ENCODE measurements at places on chromosomes 2 and 18.

DNA sequence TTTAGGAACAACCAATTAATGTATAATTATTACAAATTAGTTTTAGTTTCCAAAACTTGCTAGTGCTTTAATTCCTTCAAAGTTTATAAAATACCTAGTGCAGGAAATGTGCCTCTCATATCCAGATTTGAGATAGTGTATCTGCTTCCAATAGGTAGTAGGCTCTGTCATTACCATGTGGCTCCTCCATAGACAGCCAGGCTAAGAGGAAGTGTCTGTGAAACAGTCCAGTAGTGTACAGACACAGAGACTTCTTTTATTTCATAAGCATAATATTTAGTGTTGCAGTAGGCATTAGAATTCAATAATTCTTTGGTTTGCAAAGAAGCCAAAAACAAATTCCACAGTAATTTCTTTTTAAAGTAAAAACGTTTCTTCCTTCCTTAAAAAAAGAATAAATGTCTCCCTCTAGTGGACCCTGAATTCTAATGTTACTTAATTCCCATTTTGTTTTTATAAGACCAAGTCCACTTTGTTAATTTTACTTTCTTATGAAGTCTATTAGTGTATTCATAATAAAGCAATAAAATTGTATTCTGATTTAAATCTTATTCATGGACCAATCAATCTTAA lies 101.2 kb downstream of the NEB start:
- DNase-seq: no peak

DNA sequence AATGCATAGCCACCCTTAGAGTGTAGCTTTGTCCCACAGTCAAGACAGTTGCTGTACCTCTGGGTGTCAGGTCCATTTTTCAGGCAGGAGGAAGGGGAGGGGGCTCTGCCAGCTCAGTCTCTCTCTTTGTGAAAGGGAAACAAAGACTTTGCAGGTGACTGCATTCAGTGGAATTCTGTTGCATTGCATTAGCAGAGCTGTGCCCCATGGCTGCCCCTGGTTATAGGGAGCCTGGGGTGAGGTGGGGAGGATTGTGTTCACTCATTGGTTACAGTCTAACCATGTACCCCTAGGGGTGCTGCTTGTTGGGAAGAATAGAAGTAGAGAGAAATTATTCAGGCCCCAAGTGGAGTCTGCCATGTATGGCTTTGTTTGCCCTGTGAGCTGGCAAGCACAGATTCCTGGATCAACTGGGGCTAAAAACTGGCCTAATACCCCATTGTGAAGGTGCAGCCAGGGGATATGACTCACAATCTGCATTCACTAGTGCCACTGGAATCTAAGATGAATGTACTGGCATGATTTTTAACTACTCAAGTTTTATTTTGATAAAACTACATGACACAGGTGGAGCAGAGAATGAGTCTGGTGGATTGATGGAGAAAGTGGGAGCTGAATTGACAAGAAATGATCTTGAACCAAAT lies 118.4 kb downstream of the SH3BP4 start:
- DNase-seq: no peak

GRCh38 chr2:146189541-146189940 lies 1655.3 kb upstream of the ACVR2A start:
- no peak for DNase-seq

GRCh38 chr18:9973470-9973869 lies 59.7 kb downstream of the VAPA start:
- no peak for DNase-seq

GRCh38 chr2:180709392-180710145 lies 270.8 kb upstream of the UBE2E3 start:
- no peak for DNase-seq
